ENCODE measurements at places on chromosomes 1 and 21. TPM values are rescaled to one million over a fixed set of nuclear protein-coding genes. Genes with fewer than 3 reads are reported as not detected.

DNA sequence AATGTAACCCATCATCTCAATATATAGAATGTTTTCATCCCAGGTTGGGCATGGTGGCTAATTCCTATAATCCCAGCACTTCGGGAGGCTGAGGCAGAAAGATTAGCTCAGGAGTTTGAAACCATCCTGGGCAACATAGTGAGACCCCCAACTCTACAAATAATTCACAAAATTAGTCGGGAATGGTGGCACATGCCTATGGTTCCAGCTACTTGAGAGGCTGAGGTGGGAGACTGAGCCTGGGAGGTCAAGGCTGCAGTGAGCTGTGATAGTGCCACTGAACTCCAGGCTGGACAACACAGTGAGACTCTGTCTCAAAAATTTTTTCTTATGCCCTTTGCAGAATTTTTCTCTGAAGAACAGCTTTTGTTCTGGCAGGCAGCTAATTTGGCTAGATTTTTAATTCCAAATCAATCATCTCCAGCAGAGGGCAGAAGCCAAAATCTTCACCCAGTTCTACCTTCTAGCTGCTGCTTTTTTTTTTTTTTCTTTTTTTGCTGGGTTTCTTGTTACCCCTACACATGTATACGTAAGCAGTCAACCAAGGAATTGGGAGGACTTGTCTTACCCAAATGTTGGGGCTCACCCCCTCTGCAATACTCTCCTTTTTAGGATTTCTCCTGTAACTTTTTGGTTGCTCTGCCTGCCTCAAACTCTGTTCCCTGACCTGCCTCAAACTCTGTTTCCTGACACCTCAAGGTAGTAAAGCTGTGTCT is 2.7 kb upstream of the RAD54L start:
- no peak overlapping the region for H3K27ac ChIP-seq
- H3K4me3 ChIP-seq = no peak overlapping the region
- no peak for DNase-seq

DNA sequence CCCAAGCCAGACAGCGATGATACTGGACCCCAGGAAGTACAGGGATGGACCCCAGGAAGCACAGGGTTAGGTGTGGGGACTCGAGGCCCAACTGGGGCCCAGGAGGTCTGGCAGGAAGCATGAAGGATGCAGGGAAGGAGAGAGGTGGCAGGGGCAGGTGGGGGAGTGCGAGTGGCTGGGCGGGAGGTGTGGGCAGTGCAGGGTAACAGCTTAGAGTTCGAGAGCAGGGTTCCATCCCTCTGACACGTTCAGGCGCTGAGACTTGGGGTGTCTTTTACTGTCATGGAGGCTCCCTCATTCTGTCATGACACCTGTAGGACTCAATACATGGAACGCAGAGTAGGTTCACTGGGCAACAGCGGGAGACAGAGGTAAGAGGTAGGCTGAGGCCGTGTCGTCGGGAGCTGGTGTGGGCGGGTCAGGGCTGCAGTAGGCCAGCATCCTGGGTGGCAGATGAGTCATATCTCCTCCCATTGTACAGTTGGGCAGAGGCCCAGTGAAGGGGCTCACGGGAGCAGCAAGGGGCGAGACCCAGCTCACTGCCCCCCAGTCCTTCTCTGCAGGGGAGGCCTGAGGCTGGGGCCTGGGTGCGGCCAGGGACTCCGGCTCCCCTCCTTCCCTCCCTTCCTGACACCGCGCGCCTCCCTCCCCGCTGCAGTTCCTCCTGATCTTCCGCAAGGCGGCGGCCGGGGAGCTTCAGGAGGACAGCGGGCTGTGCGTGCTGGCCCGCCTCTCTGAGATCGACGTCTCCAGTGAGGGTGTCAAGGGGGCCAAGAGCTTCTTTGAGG is 11.6 kb upstream of the CTRC start:
- no peak overlapping the region for H3K4me3 ChIP-seq
- peaks cover 19% of the 10 kb centered on the region for H3K36me3 ChIP-seq
- H3K27me3 ChIP-seq = no peaks in the 10 kb centered on the region
- no peak for DNase-seq
- no peaks in the 10 kb centered on the region for H3K4me1 ChIP-seq

DNA sequence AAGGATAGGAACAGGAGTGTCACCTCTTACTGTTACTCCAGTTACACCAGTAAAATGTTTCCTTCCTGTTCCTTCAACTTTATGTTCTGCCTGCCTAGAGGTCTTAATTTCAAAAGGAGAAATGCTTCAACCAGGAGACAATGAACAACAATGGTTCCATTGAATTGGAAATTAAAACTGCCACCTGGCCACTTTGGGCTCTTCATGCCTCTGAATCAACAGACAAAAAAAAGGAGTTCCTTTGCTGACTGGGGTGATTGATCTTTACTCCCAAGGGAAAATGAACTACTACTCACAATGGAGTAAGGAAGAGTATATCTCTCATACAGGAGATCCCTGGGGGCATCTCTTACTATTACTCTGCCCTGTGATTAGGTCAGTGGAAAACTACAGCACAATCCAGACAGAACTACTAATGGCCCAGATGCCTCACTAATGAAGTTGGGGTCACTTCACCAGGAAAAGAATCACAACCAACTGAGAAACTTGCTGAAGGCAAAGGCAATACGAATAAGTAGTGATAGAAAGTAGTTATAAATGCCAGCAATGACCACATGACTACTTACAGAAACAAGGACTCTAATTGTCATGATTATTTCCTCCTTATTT is 76.6 kb upstream of the PRDX6 start:
- no peak overlapping the region for H3K4me3 ChIP-seq
- DNase-seq = no peak
- no peaks in the 10 kb centered on the region for H3K4me1 ChIP-seq
- H3K27me3 ChIP-seq = no peaks in the 10 kb centered on the region

DNA sequence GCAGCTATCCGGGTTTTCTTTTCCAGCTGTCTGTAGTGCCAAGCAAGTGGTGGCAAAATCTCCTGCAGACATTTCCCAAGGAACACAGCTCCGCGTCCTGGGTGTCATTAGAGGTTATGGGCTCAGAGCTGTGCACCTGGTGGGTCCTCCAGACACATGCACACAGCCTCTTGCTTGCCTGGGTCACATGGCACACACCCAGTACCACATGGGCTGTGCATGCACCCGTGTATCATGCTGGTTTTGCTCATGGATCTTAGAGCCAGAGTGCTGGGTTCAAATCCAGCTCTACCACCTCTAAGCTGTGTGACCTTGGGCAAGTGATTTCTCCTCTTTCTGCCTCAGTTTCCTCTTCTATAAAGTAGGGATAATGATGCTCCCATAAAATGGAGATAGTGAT is 61.7 kb downstream of the ALPL start:
- no peak overlapping the region for H3K4me3 ChIP-seq
- no peak for DNase-seq
- no peaks in the 10 kb centered on the region for H3K27me3 ChIP-seq
- no peak overlapping the region for H3K27ac ChIP-seq
- H3K36me3 ChIP-seq = no peaks in the 10 kb centered on the region

- H3K4me3 ChIP-seq = no peak overlapping the region
- H3K4me1 ChIP-seq = no peaks in the 10 kb centered on the region
- no peak overlapping the region for H3K27ac ChIP-seq
- no peak for DNase-seq
- no peaks in the 10 kb centered on the region for H3K27me3 ChIP-seq
These were observed 273.0 kb downstream of the PAPPA2 start for GRCh38 chr1:176736015-176736414.

DNA sequence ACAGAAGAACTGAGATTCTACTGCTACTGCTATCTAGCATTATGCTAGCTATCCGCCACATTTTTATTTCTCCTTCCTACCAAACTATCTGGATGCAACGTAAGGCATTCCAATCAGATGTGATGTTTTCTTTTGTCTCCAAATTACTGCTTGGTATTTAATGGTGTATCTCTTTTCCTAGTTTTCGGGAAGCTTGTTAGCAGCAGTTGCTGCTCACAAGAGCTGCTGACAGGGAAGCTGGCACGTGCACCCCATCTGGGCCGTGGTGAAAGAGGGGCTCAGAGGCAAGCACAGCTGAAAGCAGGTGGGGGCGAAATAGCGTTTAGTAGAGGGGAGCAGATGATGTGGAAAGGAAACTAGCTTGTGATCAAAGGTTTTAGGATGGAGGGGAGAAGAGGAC is 57.3 kb downstream of the JAK1 start:
- no peak for DNase-seq
- peaks cover 13% of the 10 kb centered on the region for H3K4me1 ChIP-seq
- H3K27ac ChIP-seq = no peak overlapping the region
- no peaks in the 10 kb centered on the region for H3K36me3 ChIP-seq

DNA sequence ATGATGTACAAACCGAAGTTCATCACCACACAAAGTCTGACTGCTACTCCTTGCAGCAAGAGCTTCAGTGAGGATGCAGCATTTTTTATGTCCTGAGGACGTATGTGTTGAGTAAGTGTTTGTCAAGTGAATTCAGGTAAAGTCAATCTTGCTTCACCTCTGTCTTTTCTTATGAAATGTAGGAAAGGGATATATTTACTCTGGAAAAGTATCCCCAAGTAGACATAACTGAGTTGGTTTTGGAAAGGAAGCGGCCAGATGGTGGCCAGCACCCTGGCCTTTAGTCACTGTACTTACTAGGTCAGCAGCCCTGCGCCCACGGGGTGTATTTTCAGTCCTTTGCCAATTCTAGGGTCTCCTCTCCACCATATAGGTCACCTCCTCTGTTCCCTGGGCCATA is 75.2 kb downstream of the SUSD4 start:
- H3K27me3 ChIP-seq = no peaks in the 10 kb centered on the region
- H3K27ac ChIP-seq = no peak overlapping the region
- H3K36me3 ChIP-seq = no peaks in the 10 kb centered on the region
- no peak for DNase-seq
- no peaks in the 10 kb centered on the region for H3K4me1 ChIP-seq

DNA sequence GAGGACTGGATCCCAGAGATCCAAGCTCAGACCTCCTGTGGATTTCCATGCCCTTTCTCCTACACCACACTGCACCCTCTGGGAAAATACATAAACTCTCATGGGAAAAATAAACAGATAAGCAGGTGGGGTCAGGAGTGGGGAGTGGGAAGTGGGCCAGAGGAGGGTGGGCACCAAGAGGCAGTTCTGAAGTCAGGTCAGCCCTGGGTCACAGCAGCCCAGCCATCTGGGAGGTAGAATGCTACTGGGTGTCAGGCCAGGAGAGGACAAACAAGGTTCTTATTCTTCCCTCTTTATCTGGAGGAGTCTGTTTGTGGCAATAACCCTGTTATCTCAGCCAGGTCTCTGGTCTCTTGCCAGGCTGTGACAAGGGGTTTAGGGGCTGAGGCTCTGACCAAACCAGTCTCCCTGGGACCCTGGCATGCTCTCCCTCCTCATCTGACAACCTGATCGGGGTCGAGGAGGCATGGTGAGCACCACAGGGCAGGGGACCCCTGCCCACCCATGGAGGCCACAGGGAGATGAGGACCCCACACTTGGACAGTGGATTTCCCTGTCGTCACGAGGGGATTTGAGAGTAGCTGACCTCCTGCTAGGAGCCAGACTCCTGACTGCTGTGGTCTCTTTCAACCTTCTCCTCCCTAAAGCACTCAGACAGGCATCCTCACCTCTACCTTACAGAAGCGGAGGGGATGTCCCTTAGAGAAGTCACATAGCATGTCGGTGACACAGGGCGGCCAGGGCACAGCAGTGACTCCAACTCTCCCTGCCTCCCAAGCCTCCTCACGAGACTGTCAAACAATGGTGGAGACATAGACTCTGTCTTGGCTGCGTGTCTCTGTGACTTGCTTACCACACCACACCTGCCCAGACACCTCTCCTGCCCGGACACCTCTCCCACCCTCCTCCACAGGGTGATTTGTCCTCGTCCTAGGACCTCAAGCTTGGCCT is 51.3 kb upstream of the IFFO2 start:
- no peak overlapping the region for H3K27ac ChIP-seq
- no peak for DNase-seq
- H3K4me1 ChIP-seq = peaks cover 24% of the 10 kb centered on the region
- no peak overlapping the region for H3K4me3 ChIP-seq
- H3K36me3 ChIP-seq = no peaks in the 10 kb centered on the region

DNA sequence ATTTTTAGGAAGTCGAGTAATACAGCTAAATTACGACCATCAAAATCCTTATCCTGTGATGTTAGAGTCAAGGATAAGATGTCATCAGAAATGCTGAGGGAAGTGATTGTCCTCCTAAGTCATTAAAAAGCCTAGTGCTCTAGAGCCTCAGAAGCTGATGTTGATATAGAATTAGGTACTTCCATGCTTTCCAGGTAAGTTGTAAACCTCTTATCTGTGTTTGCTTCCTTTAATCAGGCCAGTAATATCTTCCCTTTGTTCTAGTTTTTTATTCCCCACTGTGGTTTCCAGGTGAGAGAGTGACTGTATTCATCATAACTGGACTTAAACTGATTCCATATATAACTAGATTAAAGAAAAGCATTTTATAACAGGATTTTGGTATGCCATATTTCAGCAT is 44.4 kb downstream of the SMG7 start:
- H3K27me3 ChIP-seq = no peaks in the 10 kb centered on the region
- peaks cover 8% of the 10 kb centered on the region for H3K4me1 ChIP-seq
- H3K4me3 ChIP-seq = no peak overlapping the region
- no peak for DNase-seq

GRCh38 chr1:162185314-162186025 is 116.0 kb downstream of the NOS1AP start:
- no peak for DNase-seq
- no peak overlapping the region for H3K4me3 ChIP-seq
- no peaks in the 10 kb centered on the region for H3K36me3 ChIP-seq
- no peak overlapping the region for H3K27ac ChIP-seq
- no peaks in the 10 kb centered on the region for H3K27me3 ChIP-seq

- H3K27me3 ChIP-seq = no peaks in the 10 kb centered on the region
- no peak overlapping the region for H3K27ac ChIP-seq
- DNase-seq = no peak
- H3K4me3 ChIP-seq = no peak overlapping the region
- peaks cover 95% of the 10 kb centered on the region for H3K36me3 ChIP-seq
- no peaks in the 10 kb centered on the region for H3K4me1 ChIP-seq
These were observed 18.7 kb downstream of the PSMB4 start for GRCh38 chr1:151418081-151418480.

DNA sequence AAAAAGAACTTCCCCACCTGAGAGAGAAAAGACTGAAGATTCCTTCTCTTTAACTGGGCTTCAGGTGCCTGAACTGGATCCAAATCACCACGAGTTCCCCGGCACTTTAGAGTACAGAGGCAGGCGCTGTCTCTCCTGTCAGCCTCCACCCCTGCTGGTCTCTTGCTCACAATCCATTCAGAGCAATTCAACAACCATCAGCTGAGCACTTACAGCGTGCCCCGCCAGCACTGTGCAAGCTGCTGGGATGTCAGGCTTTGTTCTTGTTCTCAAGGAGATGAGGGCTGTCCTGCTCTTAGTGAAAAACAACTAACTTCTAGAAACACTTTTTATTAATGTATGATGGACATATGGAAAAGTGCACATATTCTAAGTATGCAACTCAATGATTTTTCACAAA is 68.7 kb upstream of the VAMP3 start:
- no peaks in the 10 kb centered on the region for H3K36me3 ChIP-seq
- H3K4me1 ChIP-seq = peaks cover 4% of the 10 kb centered on the region
- peaks cover 7% of the 10 kb centered on the region for H3K27me3 ChIP-seq
- H3K27ac ChIP-seq = no peak overlapping the region
- DNase-seq = no peak

Gene HHIPL2
- total RNA-seq = not detected

Gene MANEAL
- 6.9 TPM for total RNA-seq

Gene TBX15
- 0.64 TPM for total RNA-seq

Gene KIAA0040
- 44.8 TPM for total RNA-seq

Gene FOXO6
- 0.43 TPM for total RNA-seq

Gene KRTAP19-3
- not detected for total RNA-seq

Gene OVAAL
- total RNA-seq = not detected

Gene RNF2
- total RNA-seq = 15.9 TPM

Gene C1orf116
- total RNA-seq = 128 TPM

All from upper lobe of right lung (tissue), 1 donor.